ENCODE measurements at places on chromosomes 11 and 22.

- no peak for DNase-seq
Measured at GRCh38 chr22:31625661-31626426, 36.2 kb downstream of the PISD start.

GRCh38 chr11:130692220-130692619 is 224.1 kb downstream of the SNX19 start:
- no peak for DNase-seq

DNA sequence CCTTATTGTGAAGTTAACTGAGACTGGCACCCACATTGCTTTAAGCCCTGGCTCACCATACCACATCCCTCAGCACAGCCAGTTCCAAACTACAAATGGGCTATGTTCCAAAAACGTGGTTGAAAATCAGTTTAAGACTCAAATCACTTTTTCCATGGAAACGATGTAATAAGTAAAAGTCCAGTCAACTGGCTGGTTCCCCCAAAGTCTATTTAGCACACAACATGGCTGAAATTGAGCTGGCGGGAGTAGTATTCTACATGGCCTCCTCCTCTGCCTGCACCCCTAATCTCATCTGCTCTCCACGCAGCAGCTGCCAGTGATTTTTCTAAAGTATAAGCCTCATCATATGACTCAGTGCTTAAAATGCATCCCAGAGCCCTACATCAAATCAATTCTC is 40.9 kb upstream of the BIRC3 start:
- DNase-seq, result no peak

DNA sequence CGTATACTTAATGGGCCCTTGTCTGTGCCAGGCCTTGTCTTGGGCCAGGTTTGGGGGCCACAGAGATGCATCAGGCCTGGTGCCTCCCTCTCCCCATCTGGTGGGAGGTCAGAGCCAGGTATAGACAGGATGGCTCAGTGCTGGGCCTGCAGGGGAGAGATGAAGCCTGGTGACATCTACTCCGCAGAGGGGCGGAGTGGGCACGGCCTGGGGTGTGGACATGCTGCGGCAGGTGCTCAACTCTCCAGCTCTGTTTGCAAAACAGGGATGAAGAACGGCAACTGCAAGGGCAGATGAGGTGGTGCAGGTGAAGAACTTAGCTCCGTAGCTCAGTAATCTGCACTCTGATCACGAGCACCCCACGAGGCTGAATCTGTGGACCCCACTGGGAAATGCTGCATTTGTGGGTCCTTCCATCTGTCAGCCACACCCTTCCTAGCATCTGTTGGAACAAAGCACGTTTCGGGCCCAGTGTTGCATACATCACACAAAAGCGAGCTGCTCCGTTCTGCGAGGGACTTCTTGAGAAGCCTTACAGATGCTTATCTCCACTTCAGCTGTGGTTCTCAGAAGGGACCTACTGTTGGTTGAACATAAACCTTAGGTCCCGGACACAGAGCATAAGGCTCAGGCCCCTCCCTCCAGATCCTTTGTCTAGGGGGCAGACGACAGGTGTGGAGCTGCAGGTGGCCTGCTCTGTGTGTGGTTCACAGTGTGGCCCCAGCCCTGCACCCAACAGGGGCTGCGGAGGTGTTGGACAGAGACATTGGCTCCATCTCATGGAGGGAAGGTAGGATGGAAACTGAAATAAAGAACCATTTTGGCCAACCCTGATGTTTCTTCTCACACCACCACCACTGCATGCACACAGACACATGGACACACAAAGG is 78.3 kb downstream of the LRRC32 start:
- no peak for DNase-seq

DNA sequence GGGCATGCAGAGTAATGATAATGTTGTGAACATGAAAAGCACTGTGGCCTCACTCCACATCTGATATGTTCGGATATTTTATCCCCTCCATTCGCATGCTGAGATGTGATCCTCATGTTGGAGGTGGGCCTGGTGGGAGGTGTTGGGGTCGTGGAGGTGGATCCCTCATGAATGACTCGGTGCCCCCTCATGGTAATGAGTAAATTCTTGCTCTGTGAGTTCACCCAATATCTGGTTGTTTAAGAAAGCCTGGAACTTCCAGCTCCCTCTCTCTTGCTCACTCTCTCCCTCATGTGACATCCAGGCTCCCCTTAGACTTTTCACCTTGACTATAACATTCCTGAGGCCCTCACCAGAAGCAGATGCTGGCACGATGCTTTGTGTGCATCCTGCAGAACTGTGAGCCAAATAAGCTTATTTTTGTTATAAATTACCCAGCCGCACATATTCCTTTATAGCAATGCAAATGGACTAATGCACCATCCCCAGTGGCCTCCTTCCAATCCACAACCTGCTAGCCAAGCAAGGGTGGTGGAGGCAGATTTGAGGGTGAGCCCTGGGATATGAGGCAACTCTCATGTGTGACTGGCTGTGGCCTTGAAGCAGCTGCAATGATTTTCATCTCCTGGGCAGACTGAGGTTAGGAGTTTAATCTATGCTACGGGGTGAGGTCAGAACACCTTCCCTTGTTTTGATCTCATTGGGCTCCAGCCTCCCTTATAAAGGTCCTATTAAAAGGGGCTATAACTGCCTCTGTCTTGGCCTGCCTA is 276.5 kb downstream of the ETS1 start:
- DNase-seq, result no peak

GRCh38 chr11:3859373-3859881 is 4.0 kb downstream of the STIM1 start:
- no peak for DNase-seq

DNA sequence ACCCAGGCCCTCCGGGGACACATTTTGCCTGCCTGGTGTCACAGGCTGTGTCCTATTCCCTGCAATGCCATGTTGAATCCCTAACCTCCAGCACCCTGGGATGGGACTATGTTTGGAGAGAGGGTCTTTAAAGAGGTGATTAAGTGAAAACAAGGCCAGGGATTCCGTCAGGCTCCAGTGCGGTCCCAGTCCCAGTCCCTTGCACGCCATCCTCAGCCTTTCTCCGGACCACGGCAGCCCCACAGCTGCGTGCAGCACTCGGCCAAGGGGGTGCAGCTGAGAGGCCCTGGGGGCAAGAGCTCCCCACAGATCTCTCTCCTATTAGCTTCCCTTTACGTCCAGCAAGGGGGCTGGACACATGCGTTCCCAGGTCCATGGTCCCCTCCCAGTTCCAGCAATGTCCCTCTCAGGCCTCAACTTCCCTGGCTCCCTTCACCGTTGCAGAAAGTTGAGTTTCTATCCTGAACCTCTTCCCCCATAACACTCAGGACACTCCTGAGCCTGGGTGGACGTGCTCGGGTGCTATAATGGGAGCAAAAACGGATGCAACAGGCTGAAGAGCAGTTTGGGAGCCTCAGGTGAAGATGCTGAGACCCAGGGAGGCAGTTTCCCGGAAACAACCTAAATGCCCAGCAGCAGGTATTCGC is 1422.7 kb downstream of the BRD1 start:
- no peak for DNase-seq

- no peak for DNase-seq
Measured at GRCh38 chr11:127393460-127393997, 393.0 kb upstream of the KIRREL3 start.

GRCh38 chr22:49601614-49602321 is 225.9 kb downstream of the BRD1 start:
- DNase-seq, result no peak

GRCh38 chr11:130580891-130581492 is 132.5 kb downstream of the ADAMTS15 start:
- DNase-seq, result no peak

DNA sequence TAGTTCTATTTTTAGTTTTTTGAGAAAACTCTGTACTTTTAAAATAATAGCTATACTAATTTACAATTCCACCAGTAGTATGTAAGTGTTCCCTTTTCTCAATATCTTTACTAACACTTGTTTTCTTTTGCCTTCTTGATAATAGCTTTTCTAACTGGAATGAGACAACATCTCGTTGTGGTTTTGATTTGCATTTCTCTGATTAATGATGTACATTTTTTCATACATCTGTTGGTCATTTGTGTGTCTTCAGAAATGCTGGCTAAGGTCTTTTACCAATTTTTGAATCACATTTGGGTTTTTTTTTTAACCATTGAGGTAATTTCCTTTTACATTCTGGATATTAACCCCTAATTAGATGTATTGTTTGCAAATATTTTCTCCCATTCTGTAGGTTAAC is 258.9 kb downstream of the DYNC2H1 start:
- DNase-seq, result no peak

DNA sequence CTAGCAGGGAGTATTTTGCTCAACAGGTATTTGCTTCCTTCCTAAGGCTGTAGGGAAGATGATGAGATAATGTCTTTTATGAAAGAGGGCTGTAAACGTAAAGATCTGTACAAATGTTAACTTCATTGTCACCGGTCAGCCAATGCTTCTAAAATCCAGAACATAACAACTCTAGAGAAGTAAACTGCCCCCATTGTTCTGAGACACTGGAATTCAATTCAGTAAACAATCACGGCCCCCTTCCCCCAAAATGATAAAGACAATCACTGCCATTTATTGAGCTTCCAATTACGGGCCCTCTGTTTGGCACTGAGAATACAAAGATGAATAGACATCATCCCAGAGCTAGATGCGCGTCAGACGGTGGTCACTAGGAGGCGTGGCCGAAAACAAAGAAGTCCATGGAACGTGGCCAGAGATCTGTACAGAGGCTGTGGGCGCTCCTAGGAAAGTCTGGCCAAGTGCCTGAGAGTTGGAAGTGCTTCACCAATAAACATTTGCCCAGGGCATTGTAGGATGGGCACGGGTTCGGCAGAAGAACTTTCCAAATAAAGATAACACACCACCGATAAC is 576 bp downstream of the TMEM258 start:
- no peak for DNase-seq

DNA sequence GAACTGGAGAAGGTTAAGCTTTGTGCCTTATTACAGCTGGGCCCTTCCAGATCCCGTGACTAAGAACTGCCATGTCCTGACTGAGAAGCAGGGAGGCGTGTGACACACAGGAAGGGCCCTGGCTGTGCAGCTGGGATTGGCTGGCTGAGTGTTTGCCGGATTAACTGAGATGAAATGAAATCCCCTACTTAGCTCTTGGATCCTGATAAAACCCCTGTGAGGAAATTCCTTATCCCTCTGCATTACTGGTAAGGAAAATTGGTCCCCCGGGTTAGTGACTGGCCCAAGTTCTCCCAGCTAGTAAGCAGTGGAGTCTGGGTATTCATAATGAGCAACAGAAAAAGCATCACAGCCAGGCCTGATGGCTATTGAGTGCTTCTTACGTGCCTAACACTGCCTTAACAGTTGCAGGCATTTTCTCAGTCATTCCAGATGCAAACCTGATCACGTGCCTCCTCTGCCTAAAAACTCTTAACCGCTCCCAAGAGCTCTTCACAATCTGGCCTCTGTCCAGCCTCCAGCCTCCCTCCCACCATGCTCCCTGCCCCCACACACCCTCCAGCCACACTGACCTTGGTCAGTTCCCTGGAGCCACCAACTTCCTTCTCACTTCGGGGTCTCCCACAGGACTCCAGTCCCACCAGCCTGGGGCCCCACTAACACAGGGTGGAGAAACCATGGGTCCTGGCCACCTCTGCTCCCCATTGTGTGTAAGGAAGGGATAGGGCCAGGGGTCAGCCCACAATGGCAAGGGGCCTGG is 37.8 kb downstream of the ARRB1 start:
- no peak for DNase-seq

GRCh38 chr11:37509506-37509905 is 911.5 kb upstream of the RAG2 start:
- no peak for DNase-seq

DNA sequence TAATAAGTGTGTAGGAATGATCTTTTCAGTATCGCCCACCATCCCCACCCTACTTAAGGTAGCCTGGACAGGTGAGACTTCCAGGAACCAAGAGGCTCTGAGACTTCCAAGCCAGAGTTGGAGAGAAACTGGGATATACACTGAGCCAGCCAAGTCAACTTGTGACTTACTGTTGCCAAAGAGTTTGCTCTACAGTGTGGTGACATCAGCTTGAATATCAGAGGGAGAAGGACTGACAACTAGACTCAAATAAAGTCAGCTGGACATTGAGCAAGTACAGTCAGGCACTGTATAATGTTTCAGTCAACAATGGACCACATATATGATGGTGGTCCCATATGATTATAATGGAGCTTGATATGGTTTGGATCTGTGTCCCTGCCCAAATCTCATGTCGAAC is 1.2 kb upstream of the MMP10 start:
- no peak for DNase-seq

DNA sequence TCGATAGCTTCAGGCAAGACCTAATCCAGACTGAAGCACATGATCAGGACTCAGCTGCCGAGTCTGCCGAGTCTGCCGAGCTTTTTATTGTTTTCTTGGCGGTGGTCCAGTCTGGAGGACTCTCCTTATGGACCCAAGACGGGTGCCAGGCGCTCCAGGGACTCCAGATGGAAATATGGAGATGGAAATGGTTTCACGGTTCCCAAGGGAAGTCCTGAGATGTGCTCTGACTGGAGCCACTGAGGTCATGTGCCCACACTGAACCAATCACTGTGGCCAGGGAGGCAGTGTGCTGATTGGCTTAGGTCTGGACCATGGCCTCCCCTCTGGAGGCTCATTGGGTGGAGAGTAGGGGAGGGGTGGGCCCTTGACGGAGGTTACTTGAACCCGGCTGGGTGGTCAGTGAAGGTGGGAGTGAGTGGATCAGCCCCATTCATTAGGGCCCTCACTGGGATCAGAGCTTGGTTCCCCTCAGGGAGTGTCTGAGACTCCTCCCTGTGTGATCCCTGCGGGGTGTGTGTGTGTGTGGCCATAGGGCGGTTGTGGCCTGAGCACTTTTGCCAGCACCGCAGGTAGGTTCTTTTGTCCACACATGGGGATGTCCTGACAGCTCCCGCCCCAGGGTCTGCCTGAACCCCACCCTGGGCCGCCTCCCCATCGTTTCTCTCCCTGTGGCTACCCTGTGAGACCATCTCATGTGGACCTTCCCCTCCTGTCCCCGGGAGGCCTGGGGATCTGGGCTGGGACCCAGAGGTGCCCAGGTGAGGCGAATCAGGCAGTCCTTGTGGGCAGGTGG is 14.0 kb downstream of the RPS6KA4 start:
- DNase-seq, result no peak

- peak; percentile 42 for DNase-seq
Measured at GRCh38 chr22:49966774-49967705, 6.5 kb downstream of the PIM3 start.

DNA sequence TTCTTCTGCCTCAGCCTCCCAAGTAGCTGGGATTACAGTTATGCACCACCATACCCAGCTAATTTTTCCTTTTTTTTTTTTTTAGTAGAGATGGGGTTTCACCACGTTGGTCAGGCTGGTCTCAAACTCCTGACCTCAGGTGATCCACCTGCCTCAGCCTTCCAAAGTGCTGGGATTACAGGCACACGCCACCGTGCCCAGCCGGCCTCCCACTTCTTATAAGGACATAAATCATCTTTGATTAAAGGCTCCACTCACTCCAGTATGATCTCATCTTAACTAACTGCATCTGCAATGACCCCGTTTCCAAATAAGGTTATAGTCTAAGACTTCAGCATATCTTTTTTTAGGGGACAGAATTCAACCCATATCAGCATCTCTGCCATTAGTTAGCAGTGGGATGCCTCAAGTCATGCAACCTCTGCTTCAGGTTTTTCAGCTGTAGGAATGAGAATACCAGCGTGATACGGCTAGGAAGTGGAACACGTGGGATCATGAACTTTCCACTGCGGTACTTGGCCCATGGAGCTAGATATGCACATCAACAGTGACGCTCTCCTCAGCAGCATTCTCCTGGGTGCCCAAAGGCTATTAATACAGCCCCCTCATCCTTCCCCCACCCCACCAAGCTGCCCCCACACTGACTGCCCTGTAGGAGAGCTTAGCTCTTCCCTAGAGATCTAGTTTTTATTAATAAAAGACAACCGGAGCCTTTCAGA is 41.4 kb downstream of the MCHR1 start:
- no peak for DNase-seq

- no peak for DNase-seq
Measured at GRCh38 chr11:18650859-18651557, 16.9 kb upstream of the SPTY2D1 start.
